ENCODE measurements at places on chromosomes 2 and 18.

GRCh38 chr2:163601377-163601776 is 134.4 kb downstream of the FIGN start:
- DNase-seq: no peak

- no peak for DNase-seq
Observed at GRCh38 chr18:54233228-54233625, 8.8 kb upstream of the MBD2 start.

DNA sequence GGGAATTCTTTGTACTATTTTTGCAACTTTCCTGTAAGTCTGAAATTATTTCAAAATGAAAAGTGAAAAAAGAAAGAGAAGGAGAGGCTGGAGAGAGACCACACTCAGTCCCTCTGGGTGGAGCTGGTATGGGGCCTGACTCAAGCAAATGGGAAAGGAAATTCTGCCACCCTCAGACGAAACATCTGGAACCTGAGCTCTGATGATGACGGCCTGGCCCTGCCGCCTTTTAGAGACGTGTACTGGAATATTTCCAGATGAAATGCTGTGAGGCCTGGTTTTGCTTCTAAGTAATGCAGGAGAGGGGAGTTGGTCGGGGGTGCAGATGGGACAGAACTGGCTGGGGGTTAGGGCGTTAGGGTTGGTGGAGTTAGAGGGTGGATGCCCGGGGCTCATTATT is 57.4 kb upstream of the GLI2 start:
- no peak for DNase-seq

DNA sequence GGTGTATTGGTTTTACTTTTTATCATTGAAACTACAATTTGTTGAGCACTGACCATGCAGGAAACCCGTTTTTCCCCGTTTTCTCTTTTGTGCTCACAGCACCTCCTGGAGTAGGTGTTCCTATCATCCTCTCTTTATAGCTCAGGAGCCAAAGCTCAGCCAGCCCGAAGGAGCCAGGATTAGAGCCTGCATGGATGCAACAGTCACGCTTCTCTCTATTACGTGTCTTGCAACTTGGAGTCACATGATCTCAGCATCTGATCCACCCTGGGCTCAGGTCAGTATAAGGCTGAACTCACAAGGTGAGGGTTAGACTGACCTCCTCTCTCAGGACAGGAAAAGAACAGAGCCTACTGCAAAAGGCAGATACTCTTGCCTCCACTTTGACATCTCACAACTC is 150.5 kb downstream of the MBP start:
- no peak for DNase-seq

DNA sequence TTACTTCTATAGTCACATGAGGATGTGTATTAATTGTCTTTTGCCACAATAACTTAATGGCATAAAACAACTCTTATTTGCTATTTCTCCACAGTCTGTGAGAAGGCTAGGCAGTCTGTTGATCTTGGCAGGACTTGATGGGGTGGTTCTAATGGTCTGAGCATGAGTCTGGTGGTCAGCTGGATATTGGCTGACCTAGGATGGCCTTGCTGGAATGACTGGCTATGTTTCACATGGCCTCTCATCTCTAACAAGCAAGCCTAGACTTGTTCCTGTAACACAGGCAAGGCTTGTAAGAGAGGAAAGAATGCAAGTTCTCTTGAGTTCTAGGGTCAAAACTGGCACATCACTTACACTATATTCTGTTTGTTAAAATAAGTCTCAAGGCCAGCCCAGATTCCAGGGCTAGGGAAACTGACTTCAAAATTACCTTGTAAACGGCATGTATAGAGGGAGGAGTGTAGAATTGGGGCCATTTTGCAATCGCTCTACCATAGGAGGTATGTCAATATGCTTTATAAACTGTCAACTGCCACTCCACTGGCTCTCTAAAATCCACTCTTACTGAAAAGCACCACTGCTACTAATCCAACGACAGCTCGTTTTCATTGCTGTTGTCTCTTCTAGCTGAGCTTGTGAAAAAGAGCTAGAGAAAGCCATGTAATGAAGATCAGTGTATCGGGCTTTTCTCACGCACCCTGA is 325.0 kb upstream of the PKDCC start:
- DNase-seq: no peak

DNA sequence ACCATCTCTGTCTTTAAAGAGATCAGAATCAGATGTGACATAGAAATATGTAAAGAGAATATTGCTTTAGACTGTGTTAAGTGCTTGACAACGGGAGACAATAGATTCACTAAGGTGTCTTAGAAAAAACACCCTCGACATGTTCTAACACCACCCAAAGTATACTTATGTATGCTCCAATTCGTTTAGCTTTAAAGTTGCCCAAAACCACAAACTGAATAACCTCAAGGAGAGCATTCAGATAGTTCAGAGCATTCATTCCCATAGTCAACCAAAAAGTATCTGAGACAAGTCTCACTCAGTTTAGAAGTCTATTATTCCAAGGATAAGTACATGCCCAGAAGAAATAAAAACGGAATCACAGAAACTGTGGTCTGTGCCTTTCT is 96.4 kb downstream of the KYNU start:
- DNase-seq: no peak

- DNase-seq: no peak
Observed at GRCh38 chr2:15377202-15377601, 183.9 kb downstream of the NBAS start.

GRCh38 chr2:192655916-192656315 is 461.2 kb upstream of the TMEFF2 start:
- DNase-seq: no peak

GRCh38 chr2:217393585-217394032 is 533.7 kb upstream of the TNP1 start:
- DNase-seq: peak; percentile 60

GRCh38 chr2:73907840-73908452 is 15.1 kb downstream of the ACTG2 start:
- no peak for DNase-seq

- no peak for DNase-seq
Observed at GRCh38 chr2:43131890-43132682, 94.3 kb downstream of the ZFP36L2 start.

GRCh38 chr18:31099450-31100230 is 2.6 kb downstream of the DSC2 start:
- no peak for DNase-seq

DNA sequence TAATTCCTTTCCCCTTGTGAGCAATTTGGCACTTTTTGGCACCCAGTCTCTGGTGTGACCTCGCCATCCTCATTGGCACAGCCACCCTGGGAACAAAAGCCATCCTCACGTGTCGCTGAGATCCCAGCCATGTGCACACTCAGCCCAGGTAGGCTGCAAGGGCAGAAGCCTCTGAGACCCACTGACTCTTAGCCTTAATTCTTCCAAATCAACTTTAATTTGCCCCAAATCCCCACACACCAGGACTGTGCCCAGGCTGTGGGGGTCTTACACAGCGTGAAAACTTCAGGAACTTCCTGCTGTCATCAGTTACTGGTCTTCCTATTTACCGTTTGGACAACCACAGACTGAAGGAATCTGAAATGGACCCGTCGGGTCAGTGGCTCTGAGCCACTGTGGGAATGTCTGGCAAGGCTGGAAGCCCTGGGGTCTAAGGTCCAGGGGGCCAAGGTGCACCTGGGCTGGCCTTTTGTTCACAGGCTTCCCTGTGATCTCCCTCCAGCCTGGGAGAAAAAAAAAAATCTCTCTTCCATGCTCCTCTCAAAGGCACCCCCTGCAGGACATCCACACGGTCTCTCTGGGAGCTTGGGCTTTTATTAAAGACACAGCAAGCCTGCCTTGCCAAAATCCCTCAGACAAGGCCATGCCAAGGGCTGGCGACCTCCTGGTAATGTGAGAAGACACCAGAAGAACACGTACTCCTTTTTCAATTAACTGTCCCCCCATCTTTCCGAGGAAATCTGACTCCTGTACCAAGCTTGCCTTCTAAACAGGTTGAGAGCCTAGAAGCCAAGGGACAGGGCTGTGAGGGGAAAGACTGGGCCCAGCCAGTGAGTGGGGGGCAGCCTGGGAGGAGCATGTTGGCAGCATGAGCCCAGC is 42.1 kb upstream of the LAPTM4A start:
- DNase-seq: peak; percentile 34

GRCh38 chr2:123035541-123035940 is 989.5 kb upstream of the CNTNAP5 start:
- no peak for DNase-seq

- DNase-seq: no peak
Observed at GRCh38 chr2:21407851-21408250, 284.1 kb downstream of the TDRD15 start.

GRCh38 chr2:46874236-46874929 is 41.2 kb downstream of the MCFD2 start:
- no peak for DNase-seq

DNA sequence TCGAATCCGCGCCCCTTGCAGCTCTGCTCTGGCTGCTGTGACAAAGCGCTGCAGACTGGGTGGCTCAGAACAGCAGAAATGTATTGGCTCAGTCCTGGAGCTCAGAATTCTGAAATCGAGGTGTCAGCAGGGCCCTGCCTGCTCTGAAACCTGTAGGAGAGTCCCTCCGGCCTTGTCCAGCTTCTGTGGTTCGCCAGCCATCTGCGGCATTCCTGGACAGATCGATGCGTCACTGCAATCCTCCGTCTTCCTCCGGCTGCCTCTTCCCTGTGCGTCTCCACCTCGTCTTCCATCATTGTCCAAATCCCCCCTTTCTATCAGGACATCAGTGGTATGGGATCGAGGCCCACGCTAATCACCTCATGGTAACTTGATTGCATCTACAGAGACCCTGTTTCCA is 115.2 kb downstream of the RNF144A start:
- no peak for DNase-seq

DNA sequence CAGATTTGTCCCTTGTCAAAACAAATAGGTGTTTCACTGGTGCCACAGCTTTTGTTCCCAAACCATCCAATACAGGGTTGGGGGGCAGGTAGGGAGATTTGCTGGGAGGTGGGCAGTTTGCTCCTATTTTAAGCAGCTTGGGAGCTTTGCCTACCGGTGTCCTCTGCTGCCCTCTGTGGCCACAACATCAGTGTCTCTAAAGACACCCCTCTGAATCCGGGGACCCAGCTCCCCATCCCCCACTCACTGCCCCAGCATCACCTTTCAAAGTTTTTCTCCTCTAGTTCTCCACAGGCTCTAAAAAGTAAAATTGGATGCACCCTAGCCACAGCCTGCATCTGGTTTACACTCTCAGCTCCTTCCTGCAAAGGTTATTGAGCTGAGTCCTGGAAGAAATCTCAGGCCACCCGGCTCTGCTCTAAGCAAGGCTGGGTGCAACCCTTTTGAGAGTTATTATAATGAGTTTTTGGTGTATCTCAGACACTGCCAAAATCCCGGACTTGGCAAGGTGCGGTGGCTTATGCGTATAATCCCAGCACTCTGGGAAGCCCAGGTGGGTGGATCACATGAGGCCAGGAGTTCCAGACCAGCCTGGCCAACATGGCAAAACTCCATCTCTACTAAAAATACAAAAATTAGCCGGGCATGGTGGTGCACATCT is 2.9 kb upstream of the EPAS1 start:
- DNase-seq: no peak

GRCh38 chr18:70732188-70732587 is 443.3 kb downstream of the SOCS6 start:
- no peak for DNase-seq

- DNase-seq: no peak
Observed at GRCh38 chr2:46521215-46521683, 41.9 kb downstream of the TMEM247 start.

- no peak for DNase-seq
Observed at GRCh38 chr2:198703281-198703680, 754.5 kb downstream of the SATB2 start.

DNA sequence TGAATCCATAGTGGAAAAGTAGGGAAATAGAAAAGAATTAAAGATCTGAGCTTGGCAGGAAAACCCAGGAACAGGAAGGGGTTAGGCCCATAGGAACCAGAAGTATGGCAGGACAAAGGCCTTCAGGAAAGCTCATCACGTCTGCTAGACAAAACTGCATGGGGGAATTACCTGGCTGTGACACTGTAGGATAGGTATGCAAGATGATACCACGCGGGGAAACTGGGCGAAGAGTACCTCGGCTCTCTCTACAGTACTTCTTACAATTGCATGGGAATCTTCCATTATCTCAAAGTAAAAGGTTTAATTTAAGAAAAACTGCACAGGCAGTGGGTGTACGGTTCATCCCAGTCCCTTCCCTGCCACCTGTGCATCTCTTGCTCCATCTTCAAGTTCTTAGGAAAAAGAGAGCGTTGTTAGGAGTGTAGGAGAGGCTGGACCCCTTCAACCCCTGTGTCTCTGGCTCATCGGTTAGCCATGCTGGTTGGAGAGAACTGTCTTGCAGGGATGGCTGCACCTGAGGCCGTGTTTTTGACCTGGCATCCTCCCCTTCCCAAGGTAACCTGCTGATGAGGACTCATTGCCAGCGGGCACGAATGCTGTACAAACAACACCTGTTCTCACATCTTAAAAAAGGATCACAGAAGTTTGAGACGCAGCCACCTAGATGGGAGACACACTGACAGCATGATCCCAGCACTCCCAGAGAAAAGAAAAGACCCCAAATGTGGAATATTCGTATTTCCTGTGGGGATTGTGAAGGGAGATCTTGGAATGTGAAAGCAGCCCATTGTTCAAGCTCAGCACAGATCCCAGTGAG is 120.5 kb upstream of the COPS8 start:
- no peak for DNase-seq

- DNase-seq: no peak
Observed at GRCh38 chr2:205482399-205483081, 199.8 kb upstream of the NRP2 start.

DNA sequence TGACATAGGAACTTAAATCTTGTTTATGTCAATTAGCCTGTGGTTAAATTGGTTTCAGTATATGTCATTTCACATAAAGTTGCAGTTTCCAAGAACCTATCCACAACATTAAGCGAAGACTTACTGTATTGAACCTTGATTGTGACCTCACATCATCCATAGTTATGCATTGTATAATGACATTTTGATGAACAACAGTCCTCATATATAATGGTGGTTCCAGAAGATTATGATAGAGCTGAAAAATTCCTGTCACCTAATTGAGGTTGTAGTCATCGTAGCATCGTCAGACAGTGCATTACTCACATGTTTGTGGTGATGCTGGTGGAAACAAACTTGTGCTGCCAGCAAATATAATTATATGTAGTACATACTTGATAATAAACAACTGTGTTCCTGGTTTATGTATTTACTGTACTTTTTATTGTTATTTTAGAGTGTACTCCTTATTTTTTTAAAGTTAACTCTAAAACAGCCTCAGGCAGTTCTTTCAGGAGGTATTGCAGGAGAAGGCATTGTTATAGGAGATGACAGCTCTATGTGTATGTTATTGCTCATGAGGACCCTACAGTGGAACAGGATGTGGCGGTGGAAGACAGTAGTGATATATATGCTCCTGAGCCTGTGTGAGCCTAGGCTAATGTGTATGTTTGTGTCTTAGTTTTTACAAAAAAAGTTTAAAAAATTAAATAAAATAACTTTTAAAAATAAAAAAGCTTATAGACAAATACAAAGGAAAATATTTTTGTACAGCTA is 56.6 kb downstream of the UBE2E3 start:
- no peak for DNase-seq

- no peak for DNase-seq
Observed at GRCh38 chr18:10571537-10571936, 45.7 kb downstream of the NAPG start.

GRCh38 chr18:12857215-12857905 is 26.7 kb downstream of the PTPN2 start:
- no peak for DNase-seq
